Uterus (tissue), 4 donors: ENCODE measurements at places on chromosomes 7 and 10.

DNA sequence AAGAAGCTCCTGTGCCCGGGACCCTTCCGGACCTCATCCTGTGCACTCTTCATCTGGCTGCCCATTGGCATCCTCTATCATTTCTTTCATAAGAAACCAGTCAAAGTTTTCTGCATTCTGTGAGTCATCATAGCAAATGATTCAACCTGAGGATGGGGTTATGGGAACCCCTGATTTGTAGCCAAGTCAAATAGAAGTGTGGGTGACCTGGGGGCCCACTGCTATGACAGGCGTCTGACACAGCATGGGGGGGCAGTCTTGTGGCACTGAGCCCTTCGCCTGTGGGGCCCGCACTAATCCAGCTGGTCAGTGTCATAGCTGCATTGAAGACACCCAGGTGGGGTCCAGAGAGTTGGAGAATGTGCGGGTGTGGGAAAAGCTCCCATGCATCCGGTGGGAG is 230.4 kb downstream of the USP6NL start:
- H3K4me1 ChIP-seq = no peaks in the 10 kb centered on the region
- no peaks in the 10 kb centered on the region for H3K27me3 ChIP-seq
- H3K4me3 ChIP-seq = no peak overlapping the region
- no peaks in the 10 kb centered on the region for H3K36me3 ChIP-seq
- DNase-seq = no peak

DNA sequence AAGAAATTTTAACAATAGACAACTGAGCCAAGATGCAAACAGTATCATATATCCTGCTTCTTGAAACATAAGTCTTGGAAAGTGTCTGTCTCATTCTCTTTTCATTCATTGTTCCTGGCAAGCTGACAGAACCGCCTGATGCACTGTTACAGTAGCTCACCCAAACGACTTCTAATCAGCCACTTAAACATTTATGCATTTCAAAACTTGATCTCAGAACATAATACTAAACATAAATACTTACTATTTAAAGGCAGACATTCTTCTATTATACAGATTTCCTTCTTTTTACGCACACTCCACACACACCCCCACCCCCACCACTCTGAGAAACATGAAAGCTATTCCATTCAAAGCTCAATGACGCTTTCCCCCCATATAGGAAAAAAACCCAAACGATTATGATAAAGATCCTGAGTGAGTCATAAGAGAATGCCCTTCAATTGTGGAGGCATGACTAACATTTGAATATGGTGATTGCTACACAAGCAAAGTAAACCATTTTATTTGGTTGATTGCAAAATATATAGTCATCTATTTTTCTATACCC is 30.5 kb downstream of the SHTN1 start:
- H3K36me3 ChIP-seq = no peaks in the 10 kb centered on the region
- no peak for DNase-seq
- no peak overlapping the region for H3K4me3 ChIP-seq
- H3K27me3 ChIP-seq = no peaks in the 10 kb centered on the region
- no peaks in the 10 kb centered on the region for H3K4me1 ChIP-seq
- H3K27ac ChIP-seq = no peak overlapping the region

DNA sequence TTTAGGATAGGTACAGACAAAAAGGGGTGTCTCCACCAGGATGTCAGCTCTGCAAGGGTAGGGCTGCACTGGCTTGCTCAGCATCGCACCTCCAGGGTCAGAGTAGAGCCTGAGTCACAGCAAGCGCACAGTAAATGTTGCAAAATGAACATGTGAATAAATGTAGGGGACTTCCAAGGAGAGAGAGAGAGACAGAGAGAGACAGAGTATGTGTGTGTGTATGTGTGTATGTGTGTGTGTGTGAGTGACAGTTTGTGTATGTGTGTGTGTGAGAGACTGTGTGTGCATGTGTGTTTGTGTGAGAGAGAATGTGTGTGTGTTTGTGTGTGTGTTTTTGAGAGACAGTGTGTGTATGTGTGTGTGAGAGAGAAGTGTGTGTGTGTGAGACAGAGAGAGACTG is 163.3 kb downstream of the RPS24 start:
- no peak for DNase-seq
- no peaks in the 10 kb centered on the region for H3K27me3 ChIP-seq
- H3K4me3 ChIP-seq = no peak overlapping the region
- no peaks in the 10 kb centered on the region for H3K4me1 ChIP-seq

GRCh38 chr7:130662426-130662825 is 6.1 kb downstream of the COPG2 start:
- H3K4me1 ChIP-seq = no peaks in the 10 kb centered on the region
- H3K36me3 ChIP-seq = no peaks in the 10 kb centered on the region
- no peak overlapping the region for H3K4me3 ChIP-seq
- no peaks in the 10 kb centered on the region for H3K27me3 ChIP-seq

DNA sequence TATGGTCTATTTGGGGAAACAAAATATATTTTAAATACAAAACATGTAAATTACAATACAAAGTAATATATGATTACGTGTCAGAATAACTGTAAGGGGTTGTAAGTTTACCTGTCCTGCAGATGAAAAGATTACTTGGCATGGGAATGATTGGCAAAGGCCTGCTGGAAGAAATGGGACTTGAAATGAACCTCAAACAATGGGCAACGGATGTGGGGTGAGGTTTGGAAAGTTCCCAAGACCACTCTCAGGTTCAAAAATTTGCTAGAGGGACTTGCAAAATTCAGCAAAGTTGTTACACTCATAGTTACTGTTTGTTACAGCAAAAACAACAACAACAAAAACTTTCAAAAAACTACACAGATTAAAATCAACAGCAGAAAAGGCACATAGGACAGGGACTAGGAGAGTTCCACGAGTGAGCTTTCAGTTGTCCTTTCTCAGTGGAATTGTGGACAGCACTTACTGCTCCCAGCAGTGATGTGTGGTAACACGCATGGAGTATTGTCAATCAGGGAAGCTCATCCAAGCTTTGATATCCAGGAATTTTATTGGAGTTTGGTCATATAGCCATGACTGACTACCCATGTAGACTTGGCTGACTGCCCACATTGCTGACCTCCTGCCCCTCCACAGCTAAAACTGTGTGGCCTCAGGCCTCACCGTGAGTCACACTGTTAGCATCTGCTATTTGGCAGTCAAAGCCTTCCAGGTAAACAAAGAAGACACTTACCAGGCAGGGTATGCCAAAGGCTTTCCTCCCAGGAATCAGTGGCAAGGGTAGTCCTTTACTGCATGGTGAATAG is 43.8 kb downstream of the EXOC6 start:
- H3K36me3 ChIP-seq = no peaks in the 10 kb centered on the region
- H3K4me3 ChIP-seq = no peak overlapping the region
- peak; percentile 27 for DNase-seq

DNA sequence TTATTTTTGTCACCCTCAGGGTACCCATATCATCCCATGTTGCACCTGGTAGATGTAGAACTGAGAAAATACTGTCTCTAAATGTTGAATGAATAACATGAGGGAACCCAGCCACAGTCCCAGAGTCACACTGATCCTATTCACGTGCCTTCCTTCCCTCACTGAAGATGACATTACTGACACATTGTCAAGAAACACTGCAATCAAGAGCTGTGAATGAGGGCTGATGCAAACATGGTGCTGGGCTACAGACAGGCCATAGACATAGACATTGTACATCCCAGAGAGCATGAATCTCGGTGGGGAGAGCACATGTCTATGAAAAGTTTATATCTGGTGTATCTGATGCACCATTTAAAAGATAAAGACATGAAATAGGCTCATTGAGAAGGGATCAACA is 9.8 kb downstream of the SLC13A4 start:
- no peak overlapping the region for H3K4me3 ChIP-seq
- H3K27me3 ChIP-seq = no peaks in the 10 kb centered on the region
- H3K36me3 ChIP-seq = no peaks in the 10 kb centered on the region
- no peaks in the 10 kb centered on the region for H3K4me1 ChIP-seq
- DNase-seq = no peak

DNA sequence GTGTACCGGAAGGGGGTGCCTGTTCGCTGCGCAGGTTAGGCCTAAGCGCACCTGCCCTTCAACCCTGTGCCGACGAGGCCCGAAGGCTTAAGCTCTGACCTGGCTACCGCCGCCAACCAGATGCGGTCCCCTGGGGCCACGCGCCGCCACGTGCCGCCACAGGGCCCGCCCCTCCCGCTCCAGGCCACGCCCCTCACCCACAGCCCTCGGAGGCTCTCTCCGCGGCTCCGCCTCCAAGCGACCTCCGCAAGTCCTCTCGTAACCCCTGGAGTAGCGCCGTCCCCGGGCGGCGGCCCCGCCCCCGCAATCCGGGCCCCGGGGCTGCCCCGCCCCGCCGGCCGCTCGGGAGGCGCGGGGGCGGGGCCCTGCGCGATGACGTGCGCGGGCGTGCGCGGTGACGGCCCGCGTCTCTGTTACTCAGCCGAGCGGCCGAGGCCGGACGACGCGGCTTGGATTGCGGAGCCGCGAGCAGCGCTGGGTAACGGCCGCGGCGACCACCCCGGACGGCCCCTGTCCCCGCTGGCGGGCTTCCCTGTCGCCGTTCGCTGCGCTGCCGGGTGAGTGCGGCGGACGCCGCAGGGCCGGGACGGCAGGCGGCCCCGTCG is at the start of gene MAPK8:
MAPK8 (plus strand) TSS at position 413 of the 605 bp plus-strand sequence. CDS start 94,984 bp downstream, outside the sequence.
- H3K4me3 ChIP-seq = peak within 1 kb of the TSS; percentile 99
- peak within 1 kb of the TSS; percentile 99 for H3K27ac ChIP-seq
- no peaks in the 10 kb centered on the region for H3K4me1 ChIP-seq
- peak; percentile 92 for DNase-seq

GRCh38 chr10:7587168-7587864 is 79.5 kb downstream of the ITIH5 start:
- H3K27me3 ChIP-seq = no peaks in the 10 kb centered on the region
- H3K27ac ChIP-seq = no peak overlapping the region
- H3K4me3 ChIP-seq = no peak overlapping the region
- DNase-seq = no peak
- H3K36me3 ChIP-seq = no peaks in the 10 kb centered on the region

- H3K27ac ChIP-seq = no peak overlapping the region
- no peaks in the 10 kb centered on the region for H3K27me3 ChIP-seq
- peak overlapping the region; percentile 58 for H3K4me3 ChIP-seq
- no peaks in the 10 kb centered on the region for H3K36me3 ChIP-seq
- H3K4me1 ChIP-seq = no peaks in the 10 kb centered on the region
These were observed 604 bp upstream of the SHTN1 start for GRCh38 chr10:117005527-117006055.

GRCh38 chr7:126213876-126214275 is 1038.9 kb downstream of the GRM8 start:
- H3K4me1 ChIP-seq = no peaks in the 10 kb centered on the region
- H3K4me3 ChIP-seq = no peak overlapping the region
- no peak overlapping the region for H3K27ac ChIP-seq
- DNase-seq = no peak
- H3K36me3 ChIP-seq = no peaks in the 10 kb centered on the region
- no peaks in the 10 kb centered on the region for H3K27me3 ChIP-seq

DNA sequence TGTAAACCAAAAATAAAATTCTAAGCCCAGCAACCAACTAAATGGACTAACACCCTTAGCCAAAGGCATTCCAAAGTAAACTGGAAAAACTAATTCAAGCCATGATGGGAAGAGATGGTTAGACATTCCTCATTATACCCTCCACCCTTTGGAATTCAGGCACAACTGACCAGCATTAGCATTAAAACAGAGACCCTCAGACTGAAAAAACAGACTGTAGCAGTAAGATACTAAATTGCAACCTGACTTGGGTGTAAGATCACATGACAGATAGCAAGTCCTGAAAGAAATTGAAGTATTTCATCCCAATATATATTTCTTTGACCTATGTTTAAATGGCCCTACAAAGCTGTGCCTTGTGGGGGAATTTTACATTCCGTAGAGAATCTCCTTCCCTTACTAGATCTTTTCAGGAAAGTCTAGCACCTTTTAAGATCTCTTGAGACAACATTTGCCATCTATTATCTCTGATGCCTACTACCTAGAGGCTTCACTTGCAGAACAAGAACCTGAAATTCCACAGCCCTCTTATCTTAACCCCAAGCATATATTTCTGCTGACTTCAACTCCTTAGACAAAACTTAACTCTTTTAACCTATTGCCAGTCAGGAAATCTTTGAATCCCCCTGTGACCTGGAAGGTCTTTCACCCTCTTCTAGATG is 750.2 kb upstream of the IGFBP3 start:
- no peaks in the 10 kb centered on the region for H3K4me1 ChIP-seq
- H3K36me3 ChIP-seq = no peaks in the 10 kb centered on the region
- no peak overlapping the region for H3K4me3 ChIP-seq
- no peaks in the 10 kb centered on the region for H3K27me3 ChIP-seq
- H3K27ac ChIP-seq = peak overlapping the region; percentile 35
- DNase-seq = no peak

GRCh38 chr10:132777441-132777840 is 8.5 kb downstream of the NKX6-2 start:
- no peaks in the 10 kb centered on the region for H3K36me3 ChIP-seq
- H3K27ac ChIP-seq = no peak overlapping the region
- H3K4me1 ChIP-seq = no peaks in the 10 kb centered on the region
- no peaks in the 10 kb centered on the region for H3K27me3 ChIP-seq
- DNase-seq = no peak

DNA sequence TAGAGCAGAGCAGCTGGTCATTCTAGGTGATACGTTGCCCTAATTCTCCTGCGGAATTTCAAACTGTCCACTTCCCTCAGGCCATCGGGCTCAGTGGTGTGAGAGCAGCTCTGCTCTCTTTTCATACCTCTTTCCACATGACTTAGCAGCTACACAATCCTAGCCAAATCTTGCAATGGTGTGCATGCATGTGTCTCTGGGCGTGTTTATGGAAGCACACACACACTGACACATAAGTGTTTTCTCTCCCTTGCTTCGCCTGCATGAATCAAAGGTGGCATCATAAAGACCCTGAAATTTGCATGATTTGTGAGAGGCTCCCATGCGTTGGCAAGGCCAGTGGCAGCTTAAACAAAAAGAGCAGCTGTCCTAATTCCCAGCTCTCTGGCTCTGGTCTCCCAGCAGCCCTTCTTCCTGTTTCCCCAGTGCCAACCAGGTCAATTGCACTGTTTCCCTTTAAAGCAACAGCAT is 1189.5 kb downstream of the GATA3 start:
- H3K27ac ChIP-seq = no peak overlapping the region
- DNase-seq = no peak
- H3K4me3 ChIP-seq = no peak overlapping the region
- H3K4me1 ChIP-seq = no peaks in the 10 kb centered on the region

- no peaks in the 10 kb centered on the region for H3K36me3 ChIP-seq
- DNase-seq = peak; percentile 68
- H3K27ac ChIP-seq = no peak overlapping the region
- no peak overlapping the region for H3K4me3 ChIP-seq
- H3K4me1 ChIP-seq = no peaks in the 10 kb centered on the region
These were observed 151.4 kb downstream of the CDH23 start for GRCh38 chr10:71547876-71548846.

GRCh38 chr7:71243736-71244410 is 111.9 kb downstream of the GALNT17 start:
- H3K36me3 ChIP-seq = no peaks in the 10 kb centered on the region
- no peaks in the 10 kb centered on the region for H3K27me3 ChIP-seq
- DNase-seq = no peak

- H3K4me1 ChIP-seq = no peaks in the 10 kb centered on the region
- no peak overlapping the region for H3K4me3 ChIP-seq
- no peaks in the 10 kb centered on the region for H3K27me3 ChIP-seq
These were observed 599.2 kb upstream of the POM121L12 start for GRCh38 chr7:52436278-52436677.

DNA sequence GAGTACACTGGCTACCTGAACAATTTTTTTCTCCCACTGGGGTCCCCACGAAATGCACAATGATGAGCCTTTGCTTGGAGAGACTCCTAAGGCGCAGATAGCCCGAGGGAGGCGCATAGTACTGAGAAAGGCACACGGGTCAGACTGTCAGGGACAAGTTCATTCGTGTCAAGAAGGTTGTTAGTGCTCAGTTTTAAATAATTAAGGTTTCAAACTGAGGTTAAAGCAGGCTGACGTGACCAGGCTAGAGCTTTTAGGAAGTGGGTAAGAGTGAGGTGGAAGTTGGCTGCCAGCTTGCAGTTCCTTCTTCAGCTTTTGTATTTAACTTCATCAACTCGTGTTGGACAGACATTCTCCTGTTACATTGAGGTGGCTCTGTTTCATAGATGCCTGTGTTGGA is 31.6 kb downstream of the RBM33 start:
- H3K4me1 ChIP-seq = no peaks in the 10 kb centered on the region
- no peaks in the 10 kb centered on the region for H3K27me3 ChIP-seq
- H3K36me3 ChIP-seq = no peaks in the 10 kb centered on the region
- no peak overlapping the region for H3K27ac ChIP-seq
